ENCODE measurements at places on chromosomes 2 and 18.

GRCh38 chr2:120472891-120473309 lies 127.0 kb downstream of the INHBB start:
- no peak for DNase-seq

DNA sequence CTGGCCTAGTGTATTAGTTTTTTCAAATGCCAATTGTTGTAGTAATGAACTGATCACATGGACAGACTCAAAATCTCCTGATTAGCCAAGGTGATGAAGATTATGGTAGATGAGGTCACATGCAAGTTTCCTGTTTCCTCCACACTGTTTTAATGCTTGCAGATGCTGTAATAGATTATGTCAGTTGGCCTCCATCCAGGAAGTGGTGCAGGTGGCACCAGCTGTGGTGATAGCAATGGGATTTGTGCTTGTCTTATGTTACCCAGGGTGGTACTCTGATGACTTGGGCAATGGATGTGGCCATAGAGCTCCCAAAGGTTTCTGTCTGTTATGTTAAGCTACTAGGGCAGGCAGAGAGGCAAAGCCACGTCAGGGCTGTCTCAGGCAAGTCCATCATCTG lies 332.9 kb upstream of the DDX18 start:
- DNase-seq: no peak

- no peak for DNase-seq
These were observed 20.0 kb downstream of the EMX1 start for GRCh38 chr2:72937356-72937669.

DNA sequence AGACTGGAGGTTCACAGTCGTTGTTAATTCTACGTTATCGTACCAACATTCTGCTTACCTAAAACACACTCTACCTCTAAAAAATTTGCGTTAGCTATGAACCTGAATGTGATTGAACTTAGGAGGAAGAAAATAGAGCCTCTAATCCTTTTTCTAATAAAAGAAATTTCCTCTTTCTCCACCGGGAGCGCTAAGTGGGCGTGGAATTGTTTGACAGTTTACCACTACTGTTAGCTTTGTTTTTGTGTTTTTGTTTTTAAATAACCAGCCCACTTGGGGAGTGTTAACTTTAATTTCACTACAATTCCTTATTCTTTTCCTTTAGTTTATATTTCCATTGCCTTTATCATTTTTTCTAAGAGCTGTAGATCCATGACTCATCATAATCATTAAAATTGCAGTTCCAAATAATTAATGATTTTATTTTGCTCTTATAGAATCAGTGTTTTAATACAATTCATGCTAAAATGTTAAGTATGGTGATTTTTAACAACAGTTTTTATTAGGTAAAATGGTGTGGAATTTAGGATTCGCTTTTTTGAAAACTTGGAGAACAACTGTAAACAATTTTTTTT lies 55.0 kb upstream of the ITM2C start:
- no peak for DNase-seq

DNA sequence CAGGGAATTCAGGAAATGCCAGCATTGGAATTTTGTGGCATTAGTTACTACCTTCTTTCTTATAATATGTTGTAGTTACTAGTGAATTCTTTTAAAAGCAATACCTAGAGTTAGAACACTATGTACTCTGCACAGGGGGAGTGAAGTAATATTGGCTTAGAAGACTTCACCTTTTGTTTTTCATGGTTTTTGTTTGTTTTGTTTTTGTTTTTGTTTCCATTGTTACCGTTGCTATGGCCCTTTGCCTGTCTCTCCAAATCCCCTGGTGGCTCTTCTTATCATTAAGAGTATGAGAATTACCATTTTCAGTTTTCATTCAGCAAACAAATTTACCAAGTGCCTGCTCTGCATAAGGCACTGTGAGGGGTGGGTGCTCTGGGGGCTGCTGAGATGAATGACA lies 160.1 kb downstream of the HAUS1 start:
- no peak for DNase-seq

DNA sequence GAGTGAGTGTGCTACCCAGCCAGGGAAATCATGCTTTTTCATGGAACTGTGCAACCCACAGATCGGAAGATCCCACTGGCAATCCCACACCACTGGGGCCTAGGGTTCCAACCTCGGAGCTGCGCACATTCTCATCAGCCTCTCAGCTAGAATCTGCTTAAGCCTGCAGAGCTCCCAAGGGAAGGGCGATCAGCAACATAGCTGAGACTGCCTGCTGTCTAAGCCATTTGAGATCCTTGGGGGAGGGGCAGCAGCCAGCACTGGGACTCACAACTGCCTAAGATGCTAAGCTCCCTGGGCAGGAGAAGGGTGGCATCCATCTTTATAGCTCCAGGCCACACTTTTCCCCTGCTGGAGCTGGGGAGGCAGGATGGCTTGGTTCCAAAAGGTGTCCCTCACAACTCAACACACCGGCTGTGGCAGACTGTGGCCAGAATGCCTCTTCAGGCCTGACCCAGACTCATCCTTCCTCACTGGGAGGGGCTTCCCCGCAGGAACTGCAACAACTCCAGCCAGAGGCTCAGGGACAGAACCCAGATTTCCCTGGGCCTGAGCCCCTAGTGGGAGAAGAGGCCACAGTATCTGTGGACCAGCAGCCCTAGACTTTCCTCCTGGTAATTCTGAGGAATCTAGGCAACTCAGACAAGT lies 1133.3 kb upstream of the PIK3C3 start:
- DNase-seq: no peak

DNA sequence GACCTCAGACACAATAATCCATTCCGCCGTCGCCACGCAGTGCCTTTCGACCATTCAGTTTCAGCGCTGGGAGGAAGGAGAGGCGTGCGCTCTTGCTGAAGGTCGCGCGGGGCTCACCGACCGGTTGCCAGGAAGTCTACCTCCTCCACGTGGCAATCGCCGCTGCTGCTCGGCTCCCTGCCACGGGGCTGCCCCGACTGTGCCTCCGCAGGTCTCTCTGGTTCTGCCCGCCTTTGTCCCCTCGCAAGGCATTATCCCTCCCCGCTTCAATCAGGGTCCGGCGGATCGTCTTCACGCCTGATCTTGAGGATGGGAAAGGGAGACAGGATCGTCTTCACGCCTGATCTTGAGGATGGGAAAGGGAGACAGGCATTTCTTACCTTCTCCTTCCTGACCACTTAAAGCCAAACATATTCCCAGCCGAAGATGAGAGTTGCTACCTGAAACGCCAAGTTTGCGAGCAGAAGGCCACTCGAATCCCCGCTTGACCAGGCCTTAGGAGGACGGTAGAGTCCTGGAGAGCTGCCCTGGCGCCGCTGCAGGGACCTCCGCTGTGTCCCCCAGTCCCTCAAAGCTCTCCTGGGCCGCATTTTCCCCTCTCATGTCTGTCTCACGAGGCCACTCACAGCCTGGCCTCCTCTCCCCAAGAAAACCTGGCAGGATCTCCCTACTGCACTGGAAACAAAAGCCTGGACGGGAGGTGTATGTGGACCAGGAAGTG lies 4.3 kb upstream of the GPR45 start:
- no peak for DNase-seq

GRCh38 chr2:40394597-40394996 lies 57.3 kb downstream of the SLC8A1 start:
- DNase-seq: no peak

GRCh38 chr2:109087055-109087663 lies 41.8 kb upstream of the SH3RF3 start:
- DNase-seq: no peak

- DNase-seq: peak; percentile 21
These were observed 92.8 kb upstream of the OTOS start for GRCh38 chr2:240232961-240233884.

DNA sequence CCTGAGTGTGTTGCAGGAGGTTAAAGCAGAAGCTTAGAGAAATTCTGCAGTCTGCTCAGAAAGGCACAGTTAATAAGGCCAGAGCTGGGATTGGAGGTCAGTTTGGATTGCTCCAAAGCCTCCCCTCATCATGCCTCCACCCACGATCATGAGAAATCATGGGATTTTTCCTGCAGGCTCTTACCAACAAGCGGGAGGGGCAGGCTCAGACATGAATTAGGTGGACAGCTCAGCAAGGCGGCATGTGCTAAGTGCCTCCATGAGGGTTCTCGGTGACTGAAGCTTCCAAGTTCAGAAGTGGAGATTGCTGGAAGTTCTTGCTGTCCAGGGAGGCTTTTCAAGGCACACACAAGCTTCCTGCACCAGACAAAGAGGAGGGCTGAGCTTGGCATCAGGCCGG lies 163.8 kb downstream of the SETBP1 start:
- DNase-seq: no peak

GRCh38 chr2:185337033-185337432 lies 401.6 kb upstream of the FSIP2 start:
- no peak for DNase-seq

GRCh38 chr2:197322724-197323720 lies 12.4 kb upstream of the ANKRD44 start:
- DNase-seq: no peak

DNA sequence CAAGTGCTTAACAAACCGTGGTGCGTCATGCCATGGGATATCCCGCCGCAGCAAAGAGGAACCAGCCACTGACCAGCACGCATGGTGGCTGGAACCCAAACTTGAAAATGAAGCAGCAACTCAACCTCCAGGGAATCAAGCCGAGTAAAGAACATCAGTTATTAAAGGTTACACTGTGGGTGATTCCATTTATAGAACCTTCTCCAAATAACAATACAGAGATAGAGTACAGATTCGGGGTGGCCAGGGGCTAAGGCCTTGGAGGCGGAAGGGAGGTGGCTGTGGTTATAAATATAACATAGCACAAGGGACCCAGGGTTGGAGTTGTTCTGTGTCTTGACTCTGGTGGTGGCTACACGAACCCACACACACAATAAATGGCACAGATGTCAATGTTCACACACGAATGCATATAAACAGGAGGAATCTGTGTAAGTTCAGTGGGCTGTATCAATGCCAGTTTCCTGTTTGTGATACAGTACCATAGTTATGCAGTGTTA lies 123.1 kb downstream of the EIPR1 start:
- DNase-seq: no peak

- no peak for DNase-seq
These were observed 292.4 kb downstream of the SS18 start for GRCh38 chr18:25798046-25798445.

- no peak for DNase-seq
These were observed 68.7 kb upstream of the SPRED2 start for GRCh38 chr2:65501074-65501473.

DNA sequence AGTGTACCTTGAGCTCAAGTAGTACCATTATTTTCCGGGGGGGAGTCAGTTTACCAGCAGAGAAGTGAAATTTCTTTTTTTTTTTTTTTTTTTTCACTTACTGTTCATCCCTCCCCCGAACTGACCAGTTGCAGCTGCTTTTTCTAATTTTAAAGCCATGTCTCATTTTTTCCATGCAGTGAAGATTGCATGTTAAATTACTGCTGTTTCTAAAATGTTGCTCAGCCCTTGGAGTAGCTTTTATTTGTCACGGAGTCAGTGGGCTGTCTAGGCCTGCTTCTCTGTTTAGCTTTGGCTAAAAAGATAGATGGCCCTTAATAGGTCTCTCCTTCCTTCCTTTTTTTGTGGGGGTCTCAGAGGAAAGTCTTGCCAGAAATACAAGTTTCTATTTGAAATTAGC lies 70.2 kb downstream of the NGEF start:
- no peak for DNase-seq

DNA sequence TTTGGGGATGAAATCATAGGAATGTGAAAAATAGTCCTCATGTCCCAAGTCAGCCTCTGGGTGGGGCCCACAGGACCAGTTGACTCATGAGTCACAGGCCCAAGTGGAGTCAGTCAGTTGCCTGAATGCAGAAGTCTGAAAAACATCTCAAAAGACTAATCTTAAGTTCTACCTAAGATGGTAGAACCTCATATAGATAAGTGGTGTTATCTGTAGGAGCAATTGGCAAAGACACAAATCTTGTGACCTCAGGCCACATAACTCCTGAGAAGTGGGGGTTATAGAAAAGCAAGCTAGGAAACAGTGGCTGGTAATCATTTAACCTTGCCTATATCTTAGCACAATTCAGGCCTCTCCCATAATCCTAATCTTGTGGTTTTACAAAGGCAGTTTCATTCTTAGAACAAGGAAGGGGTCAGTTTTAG lies 257.1 kb upstream of the SPOPL start:
- DNase-seq: no peak

Measured in activated naive CD4-positive, alpha-beta T cell (primary cell).